OCI-M1 (cell line): ENCODE measurements at places on chromosomes 2 and 18.

GRCh38 chr2:24115057-24115456, 8.1 kb downstream of the PFN4 start:
- DNase-seq = no peak

DNA sequence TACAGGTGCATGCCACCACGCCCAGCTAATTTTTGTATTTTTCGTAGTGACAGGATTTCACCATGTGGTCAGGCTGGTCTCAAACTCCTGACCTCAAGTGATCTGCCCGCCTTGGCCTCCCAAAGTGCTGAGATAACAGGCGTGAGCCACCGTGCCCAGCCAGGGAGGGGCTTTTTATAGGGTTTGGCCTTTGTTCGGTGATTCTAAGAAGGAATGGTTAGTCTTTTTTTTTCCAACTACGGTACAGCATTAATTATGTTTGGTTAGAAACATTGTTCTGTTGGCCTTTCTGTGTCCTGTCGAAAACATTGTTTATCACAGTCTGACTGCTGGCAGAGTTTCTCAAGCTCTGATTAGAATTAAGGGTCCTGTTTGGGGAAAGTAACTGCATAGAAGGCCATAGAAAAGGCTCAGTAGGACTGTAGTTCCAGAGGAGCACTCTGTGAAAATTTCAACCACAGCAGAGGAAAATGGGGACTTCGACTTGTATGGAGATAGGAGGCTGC, 19.3 kb upstream of the SMCHD1 start:
- DNase-seq = peak; percentile 81

DNA sequence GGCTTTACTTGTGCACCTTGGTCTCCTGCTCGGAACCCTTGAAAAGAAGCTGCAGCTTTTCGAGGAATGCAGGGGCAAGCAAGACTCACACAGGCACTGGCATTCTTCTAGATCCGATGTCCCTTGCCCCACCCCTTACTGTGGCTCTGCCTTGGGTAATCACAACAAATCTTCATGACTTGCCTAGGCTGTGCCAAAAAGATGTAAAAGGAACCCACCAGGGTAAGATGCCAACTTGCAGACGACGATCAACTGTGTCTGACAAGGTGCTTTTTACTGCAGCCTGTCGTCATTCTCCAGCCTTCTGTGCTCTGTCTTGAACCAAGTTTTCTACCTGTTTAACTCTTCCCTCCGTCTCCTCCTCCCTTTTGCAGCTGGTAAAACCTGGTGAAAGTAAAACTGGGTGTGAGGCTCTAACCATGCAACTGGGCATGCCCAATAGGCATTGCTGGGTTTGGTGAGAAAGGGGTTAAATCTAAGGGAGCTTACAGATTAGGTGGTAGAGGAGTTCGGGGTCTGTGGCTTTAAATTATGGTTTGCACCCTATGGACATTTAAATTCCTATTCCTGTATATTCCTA, 909 bp upstream of the NRXN1 start:
- DNase-seq = no peak

DNA sequence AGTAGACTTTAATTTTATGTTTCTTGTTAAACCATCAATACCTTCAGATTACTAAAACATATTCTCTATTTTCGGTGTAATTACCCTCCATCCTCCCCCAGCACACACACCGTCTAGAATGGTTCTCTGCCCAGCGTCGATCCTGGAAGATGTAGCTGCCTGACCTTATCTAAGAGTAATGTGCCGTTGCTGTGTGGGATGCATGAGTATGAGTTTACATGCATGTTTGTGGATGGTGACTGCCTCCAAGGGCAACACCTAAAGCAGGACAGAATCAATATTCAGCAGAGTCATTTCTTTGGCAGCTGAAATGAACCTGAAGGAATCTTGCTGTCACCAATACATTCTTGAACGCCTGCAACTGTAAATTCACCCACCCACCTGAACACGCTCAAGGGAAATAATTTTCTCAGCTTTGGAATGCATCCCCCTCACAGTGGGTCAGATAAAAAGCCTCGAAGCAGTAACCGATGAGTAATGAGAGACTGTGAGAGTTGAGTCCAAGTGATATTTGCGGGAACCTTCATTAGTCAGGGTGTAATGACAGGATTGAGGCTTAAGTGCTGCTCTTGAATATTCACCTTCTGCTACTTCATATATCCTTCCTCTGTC, 155.8 kb upstream of the RND3 start:
- DNase-seq = no peak

DNA sequence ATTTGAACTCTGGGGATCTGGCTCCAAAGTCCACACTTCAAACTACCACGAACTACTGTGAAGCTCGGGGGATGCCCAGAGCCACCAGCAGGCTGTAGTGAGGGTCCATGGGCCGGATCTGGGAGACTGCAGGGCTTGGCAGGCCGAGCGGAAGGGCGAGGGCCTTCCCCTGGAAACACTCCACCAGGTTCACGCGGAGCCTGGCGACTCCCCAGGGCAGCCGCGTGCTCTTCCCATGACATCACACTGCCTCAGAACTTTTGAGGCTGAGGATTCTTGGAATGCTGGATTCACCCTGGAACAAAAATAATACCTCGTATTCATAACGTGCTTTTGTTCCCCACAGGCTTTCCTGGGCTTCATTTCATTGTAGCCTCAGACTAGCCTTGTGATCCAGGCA, 201.0 kb downstream of the SMAD7 start:
- DNase-seq = no peak

- DNase-seq = no peak
Observed at GRCh38 chr18:80202264-80202998, 44.9 kb downstream of the PARD6G start.
